ENCODE measurements at places on chromosomes 16 and 17.

DNA sequence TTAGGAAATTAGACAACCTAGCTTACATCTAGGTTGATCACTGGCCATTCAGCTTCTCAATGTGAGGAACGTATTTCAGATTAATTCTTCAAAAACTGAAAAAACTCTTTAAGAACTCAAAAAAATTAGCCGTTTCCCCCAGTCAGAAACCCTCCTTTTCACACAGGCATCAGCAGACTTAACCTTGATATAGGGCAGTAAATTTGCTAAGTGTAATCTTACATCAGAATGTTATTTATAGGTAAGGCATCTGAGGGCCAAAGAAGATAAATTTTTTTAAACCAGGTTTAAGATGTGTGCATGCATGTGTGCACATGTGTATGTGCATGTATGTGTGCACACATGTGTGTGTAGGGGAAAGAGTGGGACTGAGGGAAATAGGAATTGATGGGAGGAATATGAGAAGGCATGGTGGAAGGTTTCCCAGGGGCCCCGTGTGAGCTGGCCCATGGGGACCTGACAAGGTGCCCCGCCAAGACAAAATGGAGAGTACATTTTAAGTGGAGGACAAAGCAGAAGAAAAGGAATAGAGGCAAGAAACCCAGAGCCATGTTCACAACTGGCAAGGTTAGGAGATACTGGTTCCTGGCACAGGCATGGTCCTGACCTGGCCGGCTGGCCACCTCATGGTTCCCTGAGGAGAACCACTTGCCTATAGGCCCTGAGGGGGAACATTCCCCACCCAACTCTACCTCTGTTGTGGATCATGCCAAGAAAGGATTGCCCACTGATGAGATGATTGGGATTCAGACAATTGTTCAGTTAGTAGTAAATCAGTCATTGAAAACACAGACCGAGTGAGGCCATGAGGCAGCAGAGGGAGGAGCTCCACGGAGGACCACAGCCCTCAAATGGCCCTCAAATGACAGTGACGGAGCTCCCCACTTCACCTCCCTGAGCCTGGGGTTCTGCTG lies 33.0 kb downstream of the TEX2 start:
- no peak for DNase-seq

DNA sequence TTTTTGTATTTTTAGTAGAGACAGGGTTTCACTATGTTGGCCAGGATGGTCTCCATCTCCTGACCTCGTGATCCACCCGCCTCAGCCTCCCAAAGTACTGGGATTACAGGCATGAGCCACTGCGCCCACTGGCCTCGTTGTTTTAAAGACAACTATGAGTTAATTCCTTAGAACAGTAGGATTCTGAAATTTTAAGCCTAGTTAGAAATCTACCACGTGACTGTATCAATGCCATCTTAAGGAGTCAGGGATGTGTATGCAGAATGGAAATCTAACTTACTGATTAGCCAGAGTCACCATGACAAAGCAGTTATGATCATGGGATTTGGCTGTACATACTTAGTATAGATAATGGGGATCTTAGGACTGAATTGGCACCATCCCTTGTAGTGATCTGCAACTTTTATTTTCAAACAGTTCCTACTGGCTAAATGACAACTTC lies 2.8 kb downstream of the CEP20 start:
- DNase-seq, result no peak

GRCh38 chr16:3690980-3691720 lies 26.2 kb downstream of the TRAP1 start:
- DNase-seq, result no peak

GRCh38 chr16:48963901-48964615 lies 317.6 kb downstream of the CBLN1 start:
- DNase-seq, result no peak

Data from activated T-cell treated with anti-CD3 and anti-CD28 coated beads for 4 hours (primary cell).